CD4-positive, alpha-beta T cell (primary cell): ENCODE measurements at places on chromosomes 2 and 18. TPM values are rescaled to one million over a fixed set of nuclear protein-coding genes. Genes with fewer than 3 reads are reported as not detected.

Gene DNAJC5G
- total RNA-seq, result not detected

Gene CFAP53
- total RNA-seq, result 0.33 TPM

Gene TEX261
- 34.0 TPM for total RNA-seq

Gene SKOR2
- total RNA-seq, result not detected

Gene CRYGC
- not detected for total RNA-seq

Gene TSPYL6
- not detected for total RNA-seq

Gene GPD2
- 6.7 TPM for total RNA-seq

Gene HNMT
- total RNA-seq, result 0.78 TPM

Gene C2orf92
- 13.4 TPM for total RNA-seq

Gene ELOA2
- not detected for total RNA-seq

Gene WDR33
- total RNA-seq, result 59.8 TPM

Gene SPRED2
- 2.5 TPM for total RNA-seq

Gene SCYGR4
- total RNA-seq, result not detected

Gene DIPK1C
- not detected for total RNA-seq

Gene CRIM1
- total RNA-seq, result 1.1 TPM

Gene LOXL3
- not detected for total RNA-seq

Gene IL18RAP
- total RNA-seq, result 2.6 TPM

Gene PTPN4
- total RNA-seq, result 96.9 TPM

Gene EVA1A
- total RNA-seq, result not detected

Gene SMAD4
- 82.9 TPM for total RNA-seq

Gene ABHD3
- total RNA-seq, result 24.1 TPM

Gene STEAP3
- not detected for total RNA-seq

Gene ASPRV1
- total RNA-seq, result 0.96 TPM

Gene UGT1A5
- total RNA-seq, result not detected

Gene CCDC85A
- total RNA-seq, result not detected

Gene UGT1A8
- not detected for total RNA-seq

Gene EPB41L3
- total RNA-seq, result 10.9 TPM

Gene ZNF385B
- not detected for total RNA-seq

Gene MAB21L4
- total RNA-seq, result not detected

Gene NHEJ1
- total RNA-seq, result 8.5 TPM

Gene MZT2A
- total RNA-seq, result 55.3 TPM

Gene TLX2
- 0.30 TPM for total RNA-seq

Gene TRIM54
- total RNA-seq, result not detected

Gene FER1L5
- total RNA-seq, result not detected

Gene C2orf78
- not detected for total RNA-seq

Gene CAPN14
- 0.30 TPM for total RNA-seq

Gene RSAD2
- total RNA-seq, result 4.6 TPM

Gene TMX3
- total RNA-seq, result 33.3 TPM

Gene EFHD1
- not detected for total RNA-seq

Gene COLEC12
- not detected for total RNA-seq

Gene PLCD4
- 0.77 TPM for total RNA-seq

Gene TBC1D8
- 1.0 TPM for total RNA-seq

Gene PTPRN
- not detected for total RNA-seq

Gene GALR1
- total RNA-seq, result not detected
